ENCODE measurements at places on chromosomes 7 and 10. TPM values are rescaled to one million over a fixed set of nuclear protein-coding genes. Genes with fewer than 3 reads are reported as not detected.

ZWINT gene
- total RNA-seq = 32.8 TPM

PPP1R9A gene
- 41.5 TPM for total RNA-seq

SFTPA1 gene
- not detected for total RNA-seq

CREM gene
- total RNA-seq = 415 TPM

ASB4 gene
- total RNA-seq = not detected

VWDE gene
- total RNA-seq = 46.3 TPM

NUDT13 gene
- total RNA-seq = 1.5 TPM

DNA sequence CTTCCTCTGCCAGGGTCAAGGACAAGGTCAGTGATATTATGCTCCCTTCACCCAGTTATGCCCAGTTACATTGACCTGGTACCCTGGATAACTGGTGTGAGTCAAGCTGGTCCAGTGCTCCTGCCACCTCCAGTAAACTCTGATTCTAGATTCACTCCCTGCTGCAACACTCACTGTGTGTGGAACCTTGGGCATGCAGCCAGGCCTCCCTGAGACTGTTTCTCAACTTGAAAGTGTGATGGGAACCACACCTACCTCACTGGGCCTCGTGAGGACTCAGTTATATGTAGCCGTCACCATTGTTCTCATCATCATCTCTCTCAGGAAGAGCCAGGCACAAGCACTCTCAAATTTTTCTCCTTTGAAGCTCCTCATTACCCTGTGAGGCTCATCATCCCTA lies 935 bp upstream of the ZNF736 start:
- H3K27me3 ChIP-seq = no peaks in the 10 kb centered on the region
- no peak for DNase-seq
- no peak overlapping the region for H3K27ac ChIP-seq
- no peaks in the 10 kb centered on the region for H3K36me3 ChIP-seq
- no peak overlapping the region for H3K4me3 ChIP-seq

- no peak overlapping the region for H3K27ac ChIP-seq
- H3K36me3 ChIP-seq = no peaks in the 10 kb centered on the region
- no peaks in the 10 kb centered on the region for H3K27me3 ChIP-seq
- no peaks in the 10 kb centered on the region for H3K4me1 ChIP-seq
- no peak overlapping the region for H3K4me3 ChIP-seq
- peak; percentile 69 for DNase-seq
These were observed 166.8 kb downstream of the IQUB start for GRCh38 chr7:123367484-123368122.

DNA sequence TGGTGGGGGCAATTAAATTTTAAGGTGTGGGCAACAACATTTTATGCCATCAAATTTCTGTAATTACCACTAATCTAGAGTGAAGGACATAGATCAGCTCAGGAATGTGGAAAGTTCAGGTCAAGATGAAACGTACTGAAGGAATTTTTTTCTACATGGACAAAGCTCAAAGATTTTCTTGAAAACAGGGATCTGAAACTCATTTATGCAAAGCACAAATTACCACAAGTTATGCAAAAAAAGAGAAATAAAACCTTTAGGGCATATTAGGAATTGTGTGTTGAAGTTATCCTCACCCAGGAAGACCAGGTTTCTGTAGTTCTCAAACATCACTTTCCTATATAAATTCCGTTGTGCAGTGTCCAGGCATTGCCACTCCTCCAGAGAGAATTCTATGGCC lies 18.9 kb downstream of the ZNF680 start:
- no peak for DNase-seq
- no peaks in the 10 kb centered on the region for H3K27me3 ChIP-seq
- no peak overlapping the region for H3K4me3 ChIP-seq
- peaks cover 8% of the 10 kb centered on the region for H3K36me3 ChIP-seq
- peaks cover 6% of the 10 kb centered on the region for H3K4me1 ChIP-seq
- no peak overlapping the region for H3K27ac ChIP-seq

DNA sequence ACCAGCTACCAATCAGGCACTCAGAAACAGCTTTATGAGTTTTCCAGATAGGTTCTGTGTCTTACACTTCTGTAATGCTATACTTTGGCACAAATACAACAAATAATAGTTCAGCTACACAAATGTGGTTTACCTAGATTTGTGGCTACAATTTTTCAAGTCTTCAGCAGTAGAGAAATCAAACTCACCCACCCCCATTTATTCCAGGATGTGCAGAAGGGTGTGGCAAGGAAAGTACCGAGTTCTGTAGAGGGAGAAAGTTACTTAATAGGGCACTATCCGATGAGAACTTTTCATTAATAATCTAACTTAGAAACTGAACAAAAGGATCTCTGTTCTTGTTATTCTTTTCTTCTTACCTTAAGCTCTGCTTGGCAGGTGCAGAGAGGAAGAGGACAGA lies 30.3 kb upstream of the ATP6V0A4 start:
- no peaks in the 10 kb centered on the region for H3K4me1 ChIP-seq
- DNase-seq = no peak
- H3K27me3 ChIP-seq = no peaks in the 10 kb centered on the region
- H3K27ac ChIP-seq = no peak overlapping the region

- H3K27me3 ChIP-seq = no peaks in the 10 kb centered on the region
- H3K36me3 ChIP-seq = no peaks in the 10 kb centered on the region
- peaks cover 9% of the 10 kb centered on the region for H3K4me1 ChIP-seq
- no peak overlapping the region for H3K27ac ChIP-seq
- DNase-seq = peak; percentile 46
These were observed 5.4 kb downstream of the KIF11 start for GRCh38 chr10:92598321-92598720.

DNA sequence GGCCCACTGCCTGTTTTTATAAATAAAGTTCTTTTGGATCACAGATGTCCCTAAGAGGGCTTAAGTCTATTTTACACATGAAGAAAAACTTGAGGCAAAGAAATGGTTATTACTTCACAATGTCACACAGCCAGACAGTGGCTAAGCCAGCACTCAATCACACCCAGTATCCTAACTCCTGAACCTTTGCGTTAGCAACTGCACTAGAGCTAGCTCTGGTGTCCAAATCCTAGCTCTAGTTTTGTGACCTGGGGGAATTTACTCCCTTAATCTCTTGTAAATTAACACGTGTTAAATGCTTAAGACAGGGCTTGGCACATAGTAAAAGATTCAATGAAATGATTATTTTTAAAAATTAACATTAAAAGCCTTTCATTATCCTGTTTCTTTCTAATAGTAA lies 49.0 kb upstream of the TPK1 start:
- DNase-seq = no peak
- no peak overlapping the region for H3K4me3 ChIP-seq
- no peaks in the 10 kb centered on the region for H3K27me3 ChIP-seq
- H3K4me1 ChIP-seq = no peaks in the 10 kb centered on the region
- no peak overlapping the region for H3K27ac ChIP-seq
- no peaks in the 10 kb centered on the region for H3K36me3 ChIP-seq

DNA sequence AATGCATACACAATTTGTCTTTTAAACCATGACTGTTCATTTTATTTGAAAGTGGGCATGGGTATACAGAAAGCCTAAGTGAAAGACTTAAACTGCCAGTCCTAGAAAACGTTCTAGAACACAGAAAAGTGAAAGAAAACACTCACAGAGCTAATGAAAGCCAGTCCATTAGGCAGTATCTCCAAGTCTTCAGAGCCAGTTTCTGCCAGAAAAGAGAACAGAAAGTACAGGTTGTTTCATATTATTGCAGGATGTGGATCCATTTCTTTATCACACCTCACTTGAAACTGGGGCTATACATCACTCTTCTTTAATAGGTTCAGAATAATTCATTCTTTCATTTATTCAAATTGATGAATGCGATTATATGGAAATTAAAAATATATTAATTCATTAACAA lies 7.7 kb downstream of the PON1 start:
- no peak overlapping the region for H3K4me3 ChIP-seq
- no peaks in the 10 kb centered on the region for H3K27me3 ChIP-seq
- no peak for DNase-seq
- no peaks in the 10 kb centered on the region for H3K4me1 ChIP-seq
- no peak overlapping the region for H3K27ac ChIP-seq

- H3K4me3 ChIP-seq = no peak overlapping the region
- peaks cover 25% of the 10 kb centered on the region for H3K4me1 ChIP-seq
- H3K27ac ChIP-seq = peak overlapping the region; percentile 81
- no peaks in the 10 kb centered on the region for H3K27me3 ChIP-seq
- H3K36me3 ChIP-seq = no peaks in the 10 kb centered on the region
These were observed 5.6 kb downstream of the TMEM120A start for GRCh38 chr7:75988568-75989499.

DNA sequence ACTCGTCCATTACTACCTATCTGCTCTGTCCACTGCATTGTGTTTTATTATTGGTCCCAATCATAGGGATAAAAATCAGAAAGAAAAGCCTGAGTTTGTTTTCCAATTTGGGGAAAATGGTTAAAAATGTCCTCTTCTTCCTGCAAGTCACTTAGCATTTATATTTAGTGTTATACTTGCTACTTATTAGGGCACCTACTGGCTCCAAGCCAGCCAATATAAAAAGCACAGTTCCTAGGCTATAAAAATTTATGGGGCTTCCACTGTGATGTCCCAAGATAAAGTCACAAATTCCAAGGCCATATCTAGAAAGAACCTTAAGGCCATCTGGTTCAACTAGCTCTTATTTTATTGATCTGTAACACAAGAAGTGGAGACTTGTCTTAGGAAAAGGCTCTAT lies 3.2 kb downstream of the SLC35B4 start:
- DNase-seq = no peak
- no peaks in the 10 kb centered on the region for H3K4me1 ChIP-seq

- no peak overlapping the region for H3K27ac ChIP-seq
- no peak overlapping the region for H3K4me3 ChIP-seq
- H3K36me3 ChIP-seq = no peaks in the 10 kb centered on the region
- H3K4me1 ChIP-seq = peaks cover 3% of the 10 kb centered on the region
These were observed 4.6 kb downstream of the ZNF22 start for GRCh38 chr10:45005284-45005683.

DNA sequence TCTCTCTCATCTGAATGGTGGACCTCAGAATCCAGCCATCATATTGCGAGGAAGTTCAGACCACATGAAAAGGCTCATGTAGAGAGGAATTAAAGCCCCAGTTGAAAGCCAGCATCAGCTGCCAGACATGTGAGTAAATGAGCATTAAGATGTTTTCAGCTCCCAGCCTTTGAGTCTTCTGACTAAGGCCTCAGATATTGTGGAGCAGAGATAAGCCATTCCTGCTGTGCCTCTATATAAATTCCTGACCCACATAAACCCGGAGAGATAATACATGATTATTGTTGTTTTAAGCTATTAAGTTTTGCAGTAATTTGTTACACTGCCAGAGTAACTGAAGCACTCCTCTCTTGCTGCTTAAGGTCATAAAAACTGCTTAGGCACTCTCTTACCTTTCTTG lies 14.6 kb downstream of the FAM149B1 start:
- H3K4me3 ChIP-seq = no peak overlapping the region
- H3K4me1 ChIP-seq = no peaks in the 10 kb centered on the region
- no peak for DNase-seq

GRCh38 chr10:119025776-119026175 lies 3.7 kb upstream of the NANOS1 start:
- H3K4me3 ChIP-seq = no peak overlapping the region
- no peak overlapping the region for H3K27ac ChIP-seq
- no peaks in the 10 kb centered on the region for H3K4me1 ChIP-seq

DNA sequence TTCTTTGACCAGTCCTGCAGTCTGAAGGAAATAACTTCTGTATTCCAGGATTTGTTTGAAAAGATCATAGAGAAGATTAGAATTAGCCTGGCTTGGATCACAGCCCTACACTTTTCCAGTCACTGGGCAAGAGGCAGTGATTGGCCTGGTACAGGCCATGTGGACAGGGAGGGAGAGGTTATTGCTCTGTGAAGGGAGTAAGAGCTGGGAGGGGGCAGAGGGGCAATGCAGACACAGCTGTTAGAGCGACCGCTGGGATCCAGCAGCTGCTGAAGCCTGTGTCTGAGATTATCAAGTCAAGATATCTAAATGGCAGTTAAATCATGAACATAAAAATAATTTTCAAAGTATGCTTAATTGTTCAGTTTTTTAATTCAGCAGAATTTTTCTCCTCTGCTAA lies 257.3 kb downstream of the SDK1 start:
- DNase-seq = no peak
- no peak overlapping the region for H3K27ac ChIP-seq
- H3K36me3 ChIP-seq = no peaks in the 10 kb centered on the region
- H3K4me3 ChIP-seq = no peak overlapping the region
- no peaks in the 10 kb centered on the region for H3K27me3 ChIP-seq

GRCh38 chr10:51606825-51607462 lies 92.5 kb downstream of the CSTF2T start:
- no peaks in the 10 kb centered on the region for H3K4me1 ChIP-seq
- H3K27ac ChIP-seq = no peak overlapping the region
- no peaks in the 10 kb centered on the region for H3K27me3 ChIP-seq
- no peaks in the 10 kb centered on the region for H3K36me3 ChIP-seq

DNA sequence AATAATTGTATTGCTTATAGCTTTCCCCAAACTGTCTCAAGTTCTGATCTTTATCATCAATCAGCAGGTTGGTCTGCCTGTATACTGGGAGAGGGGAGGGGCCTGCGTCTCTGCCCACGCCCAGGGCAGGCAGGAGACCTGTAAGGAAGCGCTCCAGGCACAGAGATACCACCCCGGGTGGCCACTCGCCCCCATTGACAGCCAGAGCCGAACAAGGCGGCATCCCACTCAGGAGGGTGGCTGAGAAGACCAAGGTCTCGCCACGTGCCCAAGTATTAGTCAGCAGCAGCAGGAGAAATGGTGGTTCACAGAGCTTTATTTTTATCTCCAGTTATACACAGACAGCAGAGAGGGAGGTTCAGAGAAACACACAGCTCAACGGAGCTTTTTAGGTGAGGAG lies 7.2 kb downstream of the STK32C start:
- H3K36me3 ChIP-seq = no peaks in the 10 kb centered on the region
- H3K4me3 ChIP-seq = no peak overlapping the region
- no peak overlapping the region for H3K27ac ChIP-seq
- DNase-seq = no peak
- H3K4me1 ChIP-seq = no peaks in the 10 kb centered on the region

DNA sequence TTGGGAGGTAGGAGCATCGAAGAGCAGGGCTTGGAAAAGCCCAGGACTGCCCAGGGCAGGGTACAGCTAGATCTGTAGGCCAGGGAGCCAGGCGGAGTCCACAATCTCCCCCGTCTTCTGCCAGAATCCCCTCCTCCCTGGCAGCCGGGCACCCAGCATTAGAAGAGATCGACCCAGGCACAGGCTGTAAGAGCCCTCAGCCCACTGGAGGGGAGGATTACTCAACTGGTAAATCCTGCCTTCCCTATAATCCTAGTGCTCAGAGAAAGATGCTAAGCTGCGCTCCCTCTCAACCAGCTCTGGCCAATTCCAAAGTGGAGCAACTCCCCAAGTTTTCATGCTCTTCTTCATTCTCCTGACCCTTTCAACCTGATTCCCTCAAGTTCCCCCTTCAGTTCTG lies 3.2 kb downstream of the SPOCK2 start:
- no peak overlapping the region for H3K27ac ChIP-seq
- H3K4me3 ChIP-seq = no peak overlapping the region
- H3K36me3 ChIP-seq = no peaks in the 10 kb centered on the region
- peaks cover 60% of the 10 kb centered on the region for H3K27me3 ChIP-seq

- H3K4me1 ChIP-seq = no peaks in the 10 kb centered on the region
- no peak overlapping the region for H3K27ac ChIP-seq
- H3K4me3 ChIP-seq = no peak overlapping the region
- DNase-seq = no peak
- no peaks in the 10 kb centered on the region for H3K27me3 ChIP-seq
These were observed 84.7 kb downstream of the CHST15 start for GRCh38 chr10:124008681-124009080.

Data from cardiac muscle cell (in vitro differentiated cells and primary cell).